ENCODE measurements at places on chromosomes 5 and 9.
A peak's percentile ranks its signal among the peaks of the same experiment; 100 is the strongest.

DNA sequence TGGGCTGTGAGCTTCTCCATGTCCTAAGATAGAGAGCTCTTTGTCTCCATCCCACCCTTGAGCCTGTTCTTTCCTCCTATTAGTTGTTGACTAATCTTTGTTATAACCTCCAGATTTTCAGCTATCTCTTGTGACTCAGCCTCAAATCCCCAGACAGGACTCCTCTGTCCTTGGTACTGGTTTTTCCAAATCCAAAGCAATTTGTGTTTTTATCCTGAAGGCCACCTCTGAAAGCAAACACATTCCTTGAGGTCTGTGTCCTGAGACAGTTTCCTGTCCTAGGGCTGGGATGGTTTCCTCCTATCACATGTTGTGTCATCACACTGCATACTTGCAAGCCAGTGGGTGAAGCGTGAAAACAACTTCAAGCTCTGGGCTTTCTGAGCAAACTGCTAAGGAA, 8.5 kb downstream of the TNC start:
- no peak for DNase-seq

- DNase-seq: no peak
Measured at GRCh38 chr5:80656425-80656824, 1.6 kb upstream of the DHFR start.

DNA sequence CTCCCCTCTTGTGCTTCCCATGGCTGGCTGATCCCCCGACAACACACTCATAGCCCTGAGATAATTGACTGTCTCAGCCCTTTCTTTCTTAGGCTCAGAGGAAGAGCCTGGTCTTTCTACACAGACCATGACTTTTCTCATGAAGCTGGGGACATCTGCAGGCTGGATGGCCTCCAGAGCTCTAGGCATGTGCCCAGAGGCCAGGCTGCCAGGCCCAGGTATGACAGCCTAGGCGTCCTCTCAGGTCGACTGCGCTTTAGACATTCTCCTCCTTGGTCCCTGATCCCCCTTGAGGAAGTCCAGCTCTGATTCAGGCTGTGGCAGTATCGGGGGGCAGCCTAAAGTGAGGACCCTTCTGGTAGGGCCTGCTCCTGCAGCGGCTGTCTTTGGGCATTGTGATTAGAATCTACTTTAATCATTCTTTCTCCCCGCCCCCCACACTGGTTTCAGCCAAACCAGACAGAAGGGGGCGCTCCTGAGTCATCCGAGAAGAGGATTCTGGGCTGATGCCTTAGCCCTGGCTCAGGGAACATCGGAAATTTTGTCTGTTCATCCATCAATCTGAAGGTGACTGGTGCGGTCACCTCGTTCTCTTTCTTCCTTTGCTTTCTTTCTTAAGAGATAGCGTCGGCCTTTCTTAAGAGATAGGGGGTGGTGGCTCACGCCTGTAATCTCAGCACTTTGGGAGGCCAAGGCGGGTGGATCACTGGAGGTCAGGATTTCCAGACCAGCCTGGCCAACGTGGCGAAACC, 66.5 kb upstream of the HSPA9 start:
- peak; percentile 77 for DNase-seq

GRCh38 chr5:178115136-178115813, 1.9 kb downstream of the N4BP3 start:
- DNase-seq: no peak

- DNase-seq: no peak
Measured at GRCh38 chr5:121698690-121699089, 153.0 kb upstream of the FTMT start.

- no peak for DNase-seq
Measured at GRCh38 chr5:75034137-75034739, 18.1 kb downstream of the GCNT4 start.

GRCh38 chr5:2271316-2271715, 388.6 kb upstream of the IRX4 start:
- DNase-seq: no peak
